ENCODE measurements at places on chromosomes 6 and 20.
A peak's percentile ranks its signal among the peaks of the same experiment; 100 is the strongest.

DNA sequence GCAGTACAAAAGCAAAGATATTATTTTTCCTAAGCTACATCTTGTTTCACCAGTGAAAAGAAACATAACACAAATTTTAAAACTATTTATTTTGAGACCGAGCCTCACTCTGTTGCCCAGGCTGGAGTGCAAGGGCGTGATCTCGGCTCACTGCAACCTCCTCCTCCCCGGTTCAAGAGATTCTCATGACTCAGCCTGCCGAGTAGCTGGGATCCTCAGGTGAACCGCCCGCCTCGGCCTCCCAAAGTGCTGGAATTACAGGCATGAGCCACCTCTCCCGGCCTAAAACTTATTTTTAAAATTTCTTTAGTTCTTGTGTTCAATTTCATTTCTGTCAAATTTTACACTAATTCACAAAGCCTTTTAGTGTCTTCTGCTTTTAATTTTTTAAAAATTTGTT is 5.9 kb downstream of the SRSF12 start:
- no peak for DNase-seq

- DNase-seq, result no peak
These were observed 65.4 kb upstream of the SLCO4A1 start for GRCh38 chr20:62576815-62577489.

DNA sequence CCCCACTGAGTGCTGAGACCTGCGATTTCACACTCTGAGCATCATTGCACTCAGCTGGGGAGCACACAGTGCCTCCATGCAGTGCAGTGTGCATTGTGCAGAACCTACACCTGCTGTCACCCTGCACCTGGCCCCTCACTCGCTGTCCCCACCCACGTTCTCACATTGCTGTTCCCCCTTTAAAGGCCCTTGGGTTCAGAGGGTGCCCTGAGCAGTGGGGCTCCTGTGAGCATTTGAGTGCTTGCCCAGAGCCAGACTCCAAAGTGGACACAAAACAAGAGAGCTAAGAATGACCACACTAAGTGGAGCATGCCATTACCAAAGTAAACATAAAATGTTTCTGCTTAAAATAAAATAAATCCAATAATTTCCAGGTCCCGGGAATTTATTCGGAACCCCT is 131.0 kb upstream of the CST7 start:
- no peak for DNase-seq

- DNase-seq, result no peak
These were observed 166.0 kb downstream of the ARID1B start for GRCh38 chr6:156943166-156943565.

DNA sequence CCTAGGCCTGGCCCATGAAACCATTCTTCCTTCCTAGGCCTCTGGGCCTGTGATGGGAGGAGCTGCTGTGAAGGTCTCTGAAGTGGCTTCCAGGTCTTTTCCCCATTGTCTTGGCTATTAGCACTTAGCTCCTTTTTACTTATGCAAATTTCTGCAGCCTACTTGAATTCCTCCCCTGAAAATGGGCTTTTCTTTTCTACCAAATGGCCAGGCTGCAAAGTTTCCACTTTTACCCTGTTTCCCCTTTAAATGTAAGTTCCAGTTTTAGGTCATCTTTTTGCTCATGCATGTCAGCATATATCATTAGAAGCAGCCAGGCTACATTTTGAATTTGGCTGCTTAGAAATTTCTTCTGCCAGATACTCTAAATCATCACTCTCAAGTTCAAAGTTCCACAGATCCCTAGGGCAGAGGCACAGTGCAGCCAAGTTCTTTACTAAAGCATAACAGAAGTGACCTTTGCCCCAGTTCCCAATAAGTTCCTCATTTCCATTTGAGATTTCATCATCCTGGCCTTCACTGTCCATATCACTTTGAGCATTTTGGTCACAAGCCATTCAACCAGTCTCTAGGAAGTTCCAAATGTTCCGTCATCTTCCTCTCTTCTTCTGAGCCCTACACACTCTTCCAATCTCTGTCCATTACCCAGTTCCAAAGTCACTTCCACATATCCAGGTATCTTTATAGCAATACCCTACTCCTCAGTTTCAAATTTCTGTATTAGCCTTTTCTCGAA is 71.9 kb downstream of the TBC1D7 start:
- DNase-seq, result no peak

GRCh38 chr20:48839154-48839917 is 11.5 kb upstream of the PREX1 start:
- no peak for DNase-seq

DNA sequence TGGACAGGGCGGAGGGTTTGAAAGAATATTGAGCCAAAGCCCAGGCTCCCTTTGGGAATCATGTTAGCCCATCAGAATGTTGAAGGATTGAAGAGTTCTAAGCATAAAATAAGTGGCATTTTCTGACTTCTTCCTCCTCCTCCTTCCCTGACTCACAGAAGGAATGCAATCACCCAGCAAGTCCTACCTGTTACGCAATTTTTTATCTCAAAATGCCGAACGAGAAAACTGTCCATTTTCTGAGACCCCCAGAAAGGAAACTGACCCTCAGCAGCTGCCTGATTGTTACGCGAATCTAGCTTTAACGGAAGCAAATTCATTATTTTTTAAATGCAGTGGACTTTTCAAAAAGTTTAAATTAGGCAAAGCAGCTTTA is 4.7 kb upstream of the DNAJC5 start:
- DNase-seq, result no peak

GRCh38 chr6:128305228-128305627 is 215.2 kb downstream of the PTPRK start:
- DNase-seq, result no peak

GRCh38 chr6:143598466-143599080 is 79.2 kb upstream of the PHACTR2 start:
- DNase-seq, result peak; percentile 2

DNA sequence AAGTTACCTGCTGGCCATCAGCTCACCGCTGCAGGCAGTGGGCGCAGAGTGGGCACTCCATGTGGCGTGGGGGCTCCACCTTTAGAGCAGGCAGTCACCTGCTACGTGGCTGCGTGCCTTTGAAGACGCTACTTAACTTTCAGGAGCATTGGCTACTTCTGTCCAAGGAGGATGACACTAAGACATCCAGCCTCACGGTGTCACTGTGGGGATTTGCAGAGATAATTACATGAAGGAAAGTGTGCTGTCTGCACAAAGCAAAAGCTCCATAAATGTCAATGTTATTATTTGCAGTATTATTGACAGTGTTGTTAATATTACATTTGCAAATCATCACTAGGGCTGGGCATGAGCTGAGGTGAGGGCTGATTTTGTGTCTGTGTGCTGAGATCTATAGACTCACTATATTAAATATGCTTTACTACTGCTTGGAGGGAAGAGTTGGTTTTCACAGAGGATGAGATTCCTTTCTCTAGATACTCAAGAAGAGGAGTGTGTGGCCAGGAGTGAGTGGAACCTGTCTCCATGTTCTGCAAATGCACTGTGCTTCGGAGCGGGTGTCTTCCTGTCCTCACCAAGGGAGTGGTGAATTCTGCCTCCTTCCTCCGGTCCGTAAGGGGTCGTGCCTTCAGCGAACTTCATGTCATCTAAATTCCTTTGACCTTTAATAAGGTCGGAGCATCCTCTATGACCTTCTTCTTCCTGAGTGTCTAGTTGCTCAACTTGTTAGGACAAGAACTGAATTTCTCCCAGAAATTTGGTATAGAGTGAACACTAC is 165.8 kb upstream of the SYNDIG1 start:
- no peak for DNase-seq

GRCh38 chr6:52087498-52087999 is at the start of gene PKHD1:
TSS of gene PKHD1 (minus strand) at chr6:52087613. CDS start at chr6:52084933, 2,680 bp downstream.
- DNase-seq, result no peak

DNA sequence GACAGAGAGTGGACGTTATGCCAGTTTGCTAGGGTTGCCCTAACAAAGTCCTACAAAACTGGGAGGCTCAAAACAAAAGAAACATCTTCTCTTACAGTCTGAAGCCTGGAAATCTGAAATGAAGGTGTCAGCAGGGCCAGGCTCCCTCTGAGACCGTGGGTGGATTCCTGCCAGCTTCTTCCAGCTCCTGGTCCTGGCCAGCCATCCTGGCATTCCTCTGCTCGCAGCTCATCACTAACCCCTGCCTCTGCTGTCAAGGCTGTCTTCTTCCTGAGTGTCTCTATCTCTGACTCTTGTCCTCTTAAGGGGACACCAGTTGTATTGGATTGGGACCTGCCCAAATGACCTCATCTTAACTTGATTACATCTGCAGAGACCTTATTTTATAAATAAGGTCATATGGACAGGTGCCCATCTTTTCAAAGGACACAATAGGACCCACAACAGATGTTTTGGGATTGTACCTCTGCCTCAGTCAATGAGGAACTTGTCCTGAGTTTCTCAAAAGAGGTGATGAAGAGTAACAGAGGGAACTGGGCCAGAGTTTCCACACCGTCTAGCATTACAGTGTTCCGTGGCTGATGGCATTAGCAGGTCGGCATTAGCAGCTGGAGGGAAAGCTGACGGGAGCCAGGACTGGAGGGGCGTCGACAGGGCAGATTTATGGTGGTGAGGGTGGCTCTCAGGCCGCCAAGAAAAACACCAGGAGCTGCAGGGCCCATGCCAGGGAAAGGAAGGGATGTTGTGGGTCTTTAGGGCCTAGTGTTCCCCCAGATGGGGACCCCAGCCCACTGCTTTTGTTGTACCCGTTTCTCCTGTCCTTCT is 157.3 kb downstream of the TBXT start:
- no peak for DNase-seq

- DNase-seq, result no peak
These were observed 99.7 kb upstream of the HIVEP1 start for GRCh38 chr6:11912420-11912819.

- no peak for DNase-seq
These were observed 113.0 kb downstream of the MANEA start for GRCh38 chr6:95690328-95690727.

GRCh38 chr6:72963946-72964345 is 261.4 kb downstream of the KHDC1L start:
- no peak for DNase-seq

- DNase-seq, result no peak
These were observed 23.7 kb downstream of the RMND1 start for GRCh38 chr6:151428093-151428735.

DNA sequence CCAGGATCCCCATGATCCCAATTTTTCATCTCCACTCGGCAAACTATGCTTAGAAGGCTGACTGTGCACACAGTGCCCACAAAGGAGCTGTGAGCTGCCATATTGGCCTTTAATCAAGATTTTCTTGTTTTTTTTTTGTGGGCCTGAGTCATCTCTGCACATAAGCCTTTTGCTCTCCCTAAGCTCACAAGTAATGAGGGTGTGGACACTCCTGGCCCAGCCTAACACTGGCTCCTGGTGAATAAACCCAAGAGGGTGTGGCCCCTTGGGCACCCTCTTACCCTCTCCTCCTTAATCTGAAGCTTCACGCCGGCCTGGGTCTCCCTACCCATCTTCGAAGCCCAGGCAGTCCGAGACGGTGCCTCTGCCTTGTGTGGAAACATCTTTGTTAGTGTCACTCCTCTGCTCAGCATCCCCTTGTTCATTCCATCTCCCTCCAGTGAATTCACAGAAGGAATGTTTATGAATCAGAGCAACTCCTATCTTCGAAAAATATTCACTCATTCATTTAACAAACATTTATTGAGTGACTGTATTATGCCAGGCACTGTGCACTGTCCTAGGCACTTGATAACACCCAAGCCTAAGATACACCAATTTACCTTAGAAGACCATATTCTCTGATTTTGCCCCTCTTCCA is 22.2 kb upstream of the MRPS10 start:
- no peak for DNase-seq

DNA sequence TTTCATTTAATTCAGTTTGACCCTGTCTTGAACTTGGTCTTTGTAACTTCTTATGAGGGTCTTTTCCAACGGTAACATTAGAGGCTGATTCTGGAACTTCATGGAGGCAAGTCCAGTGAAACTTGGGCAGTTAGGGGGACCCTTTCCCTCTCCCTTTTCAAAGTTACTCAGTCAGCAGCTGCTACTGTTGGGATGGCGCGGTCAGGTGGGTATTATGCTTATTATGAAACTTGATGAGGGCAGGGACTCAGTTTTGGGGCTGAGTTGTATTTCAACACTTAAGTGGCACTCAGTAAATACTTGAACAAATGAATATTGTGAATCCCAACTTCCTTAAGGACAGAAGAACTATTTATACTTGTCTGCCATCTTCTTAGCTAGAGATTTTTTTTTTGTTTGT is 20.8 kb downstream of the TOP1 start:
- DNase-seq, result no peak

DNA sequence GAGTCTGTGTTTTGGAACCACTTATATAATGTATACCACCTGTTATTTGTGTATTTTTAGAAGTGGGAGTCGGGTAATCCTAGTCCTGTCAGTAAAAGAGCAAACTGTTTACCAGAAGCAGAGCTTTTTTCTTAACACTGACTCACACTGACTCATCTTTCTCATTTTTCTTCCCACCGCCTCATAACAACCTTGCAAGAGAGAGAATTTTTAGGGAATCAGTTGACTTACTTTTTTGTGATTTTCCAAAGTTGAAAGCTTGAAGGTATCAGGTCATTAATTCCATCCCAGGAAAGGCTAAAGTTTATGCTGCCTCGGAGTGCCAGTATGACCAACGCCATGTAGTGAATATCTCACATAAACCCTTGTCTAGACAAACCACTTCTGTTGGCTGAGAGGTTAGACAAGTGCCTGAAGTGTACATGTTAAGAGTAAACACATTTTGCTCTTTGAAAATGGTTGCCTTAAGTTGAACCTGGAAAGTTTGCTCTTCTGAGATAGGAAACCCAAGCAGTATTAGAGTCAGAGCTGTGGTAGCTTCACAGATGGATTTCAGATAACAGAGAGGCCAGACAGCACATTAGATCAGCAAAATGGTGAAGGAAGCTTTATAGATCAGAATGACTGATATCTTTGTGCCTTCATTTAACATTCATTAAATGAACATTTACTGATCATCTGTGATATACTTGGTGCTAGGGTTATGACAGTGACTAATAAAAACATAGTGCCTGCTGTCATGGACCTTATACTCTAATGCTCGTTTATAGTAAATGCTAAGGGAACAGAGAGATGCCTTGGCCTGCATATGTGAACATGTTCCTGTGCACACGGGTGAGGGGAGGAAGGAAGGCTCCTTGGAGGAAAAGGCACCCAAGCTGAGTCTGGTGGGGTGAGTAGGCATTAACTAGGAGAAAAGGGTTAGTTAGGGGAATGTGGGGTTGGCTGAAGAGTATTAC is 29.1 kb upstream of the PKIG start:
- no peak for DNase-seq

Data from T-helper 22 cell (primary cell).